ENCODE measurements at places on chromosomes 1 and 21.

DNA sequence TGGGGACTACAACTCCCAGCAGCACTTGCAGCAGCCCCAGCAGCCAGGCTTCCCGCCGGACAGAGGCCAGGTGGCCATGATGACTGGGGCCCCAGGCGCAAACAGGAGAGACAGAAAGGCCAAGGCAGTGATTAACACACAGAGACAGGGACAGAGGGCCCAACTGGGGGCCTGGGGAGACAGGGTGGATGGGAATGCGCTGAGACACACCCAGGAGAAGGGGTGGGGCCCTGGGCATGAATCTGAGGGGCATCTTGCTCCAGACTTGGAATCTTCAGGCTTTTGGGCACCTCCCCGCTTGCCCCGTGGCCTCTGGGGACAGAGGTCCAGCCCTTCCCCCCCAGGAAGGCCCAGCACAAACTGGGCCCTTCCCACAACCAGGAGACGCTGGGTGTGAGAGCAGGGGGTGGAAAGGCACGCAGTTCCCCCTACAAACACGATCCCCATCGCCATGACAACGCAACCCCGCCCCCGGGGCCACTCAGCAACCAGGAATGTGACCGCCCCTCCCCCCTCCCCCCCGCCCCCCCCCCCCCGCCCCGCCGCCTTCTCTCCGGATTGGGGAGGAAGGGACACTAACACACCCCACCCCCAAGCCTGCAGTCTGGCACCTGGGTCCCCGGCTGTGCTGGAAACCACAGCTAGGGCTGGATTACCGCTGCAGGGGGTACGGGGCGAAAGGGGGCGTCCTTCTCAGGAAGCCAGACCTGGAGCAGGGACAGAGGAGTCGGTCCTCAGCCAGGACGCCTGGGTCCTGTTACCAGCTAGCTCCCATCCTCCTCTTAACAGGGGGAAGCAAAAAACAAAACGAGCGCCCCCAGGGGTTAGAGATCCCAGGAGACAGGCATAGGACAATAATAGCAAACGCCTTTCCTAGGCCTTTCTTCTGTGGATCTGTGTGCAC is 4.5 kb downstream of the HDGF start:
- peak; percentile 54 for DNase-seq

DNA sequence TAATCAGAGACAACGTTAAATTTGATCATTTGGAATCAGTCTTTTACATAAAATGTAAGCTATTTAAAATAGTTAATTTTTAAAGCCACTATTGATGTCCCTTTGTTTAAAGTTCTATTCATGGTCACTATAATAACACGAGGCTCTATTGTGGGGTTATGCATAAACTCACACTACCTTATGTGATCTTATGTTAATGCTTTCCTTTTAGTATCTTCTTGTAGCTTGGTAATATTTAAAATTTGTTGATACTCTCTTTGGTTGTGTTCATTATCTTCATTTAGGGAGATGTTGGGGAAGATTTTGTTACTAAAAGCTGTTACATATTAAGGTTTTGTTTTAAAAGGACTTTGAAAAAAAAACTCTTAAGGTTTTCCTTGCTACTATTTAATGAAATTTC is 1.2 kb downstream of the B3GALT2 start:
- no peak for DNase-seq

DNA sequence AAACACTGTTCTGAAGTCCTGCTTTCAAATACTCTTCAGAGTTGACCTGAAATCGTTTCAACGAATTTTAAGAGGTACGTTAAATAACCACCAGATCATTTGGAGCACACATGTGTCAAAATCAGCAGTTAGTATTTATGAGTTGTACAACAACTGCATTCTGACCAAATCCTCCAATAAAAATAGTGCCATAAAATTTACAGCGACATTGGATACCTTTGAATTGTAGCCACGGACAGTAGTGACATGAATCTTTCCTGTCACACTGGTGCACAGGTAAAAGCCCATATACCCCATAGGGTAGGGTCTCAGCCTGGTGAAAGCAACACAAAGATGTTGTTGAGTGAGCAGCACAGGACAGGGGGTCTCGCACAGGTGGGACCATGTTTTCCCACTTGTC is 121.5 kb downstream of the CLIC6 start:
- DNase-seq: no peak

GRCh38 chr1:248631354-248632008 is 3.4 kb downstream of the OR2T11 start:
- DNase-seq: no peak

DNA sequence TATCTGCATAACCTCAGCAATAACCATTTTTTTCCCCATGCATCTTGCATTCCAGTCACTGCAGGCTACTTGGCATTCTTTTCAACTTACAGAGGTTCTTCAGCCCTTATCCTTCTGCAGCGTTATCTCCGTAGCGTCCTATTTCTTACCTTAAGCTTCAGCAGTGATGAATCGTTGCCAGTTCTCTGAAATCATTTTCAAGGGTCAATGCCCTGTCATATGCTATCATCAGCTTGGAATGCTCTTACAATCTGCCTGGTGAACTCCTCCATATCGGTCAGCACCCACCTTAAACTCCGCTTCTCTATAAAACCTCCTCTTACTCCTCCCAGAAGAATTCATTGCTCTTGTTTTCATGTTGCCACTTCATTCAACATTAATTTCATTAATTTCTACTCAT is 105.1 kb upstream of the DPH5 start:
- DNase-seq: no peak

GRCh38 chr1:75097654-75098053 is 36.5 kb upstream of the LHX8 start:
- no peak for DNase-seq

GRCh38 chr1:25631750-25632485 is 15.3 kb downstream of the MAN1C1 start:
- no peak for DNase-seq

- no peak for DNase-seq
These were observed 18.0 kb downstream of the KIF26B start for GRCh38 chr1:245172829-245173228.

- no peak for DNase-seq
These were observed 53.1 kb downstream of the NMNAT2 start for GRCh38 chr1:183365093-183365492.

DNA sequence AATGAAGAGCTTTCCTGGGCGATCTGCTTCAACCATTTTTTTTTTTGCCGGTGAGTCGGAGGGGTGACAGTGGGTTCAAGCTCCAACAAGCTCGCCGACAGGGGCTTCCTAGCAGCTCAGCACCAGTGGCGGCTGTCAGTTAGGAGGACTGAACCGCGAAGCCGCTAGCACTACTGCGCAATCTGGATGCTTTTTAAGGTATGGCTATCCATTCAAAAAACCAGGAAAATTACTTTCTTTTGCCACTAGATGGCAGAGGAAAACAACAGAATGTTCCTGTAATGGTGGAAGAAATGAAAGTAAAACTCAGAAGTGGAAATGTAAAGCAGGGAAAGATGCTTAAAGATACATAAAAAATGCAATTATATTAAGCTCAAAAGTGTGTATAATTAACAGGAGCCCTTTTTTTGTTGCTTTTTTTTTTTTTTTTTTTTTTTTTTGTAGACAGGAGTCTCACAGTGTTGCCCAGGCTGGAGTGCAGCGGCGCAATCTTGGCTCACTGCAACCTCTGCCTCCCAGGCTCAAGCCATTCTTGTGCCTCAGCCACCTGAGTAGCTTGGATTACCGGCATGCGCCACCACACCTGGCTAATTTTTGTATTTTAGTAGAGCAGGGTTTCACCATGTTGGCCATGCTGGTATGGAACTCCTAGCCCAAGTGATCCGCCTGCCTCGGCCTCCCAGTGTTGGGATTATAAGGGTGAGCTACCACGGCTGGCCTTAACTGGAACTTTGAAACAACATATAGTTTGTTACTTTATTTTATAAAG is 8.5 kb downstream of the KYAT3 start:
- peak; percentile 66 for DNase-seq

- no peak for DNase-seq
These were observed 40.5 kb downstream of the MRPS6 start for GRCh38 chr21:34113842-34114241.

DNA sequence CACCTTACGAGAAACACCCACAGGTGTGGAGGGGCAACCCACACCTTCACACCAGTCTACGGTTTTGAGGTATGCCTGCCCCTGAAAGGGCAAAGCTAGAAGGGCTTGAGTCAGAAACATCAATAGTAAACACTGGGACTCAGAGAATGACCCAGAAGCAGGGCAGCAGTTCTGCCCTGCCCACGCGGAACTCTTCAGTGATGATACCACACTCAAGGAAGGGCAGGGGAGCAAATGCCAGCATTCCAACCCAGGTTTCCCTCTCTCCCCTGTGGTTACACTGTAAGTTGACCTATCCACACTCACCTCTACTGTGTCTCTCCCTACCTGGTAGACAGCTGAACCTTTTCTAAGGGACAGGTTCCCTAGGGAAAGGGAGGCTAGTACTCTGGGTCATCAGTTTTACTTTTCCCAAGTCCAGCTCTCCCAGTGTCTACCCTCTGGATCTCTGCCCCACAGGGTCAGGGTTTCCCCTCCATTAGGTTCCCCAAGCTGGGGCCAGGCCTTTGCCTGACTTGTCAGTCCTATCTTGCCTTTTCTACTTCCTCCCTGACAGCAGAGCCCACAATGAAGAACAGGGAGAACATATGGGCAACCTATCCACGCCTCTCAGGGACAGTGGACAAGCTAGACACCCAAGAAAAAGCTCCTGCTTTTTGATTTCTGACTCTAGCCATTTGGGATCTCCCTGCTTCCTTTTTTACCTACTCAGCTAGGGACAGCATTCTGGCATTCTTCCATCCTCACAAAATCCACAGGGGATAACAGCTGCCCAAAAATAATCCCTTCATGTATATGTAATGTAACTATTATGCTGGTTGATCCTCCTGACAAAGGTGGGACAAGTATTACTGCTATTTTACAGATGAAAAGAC is 3.0 kb downstream of the F11R start:
- DNase-seq: no peak

GRCh38 chr1:208438112-208438699 is 194.0 kb upstream of the PLXNA2 start:
- no peak for DNase-seq

DNA sequence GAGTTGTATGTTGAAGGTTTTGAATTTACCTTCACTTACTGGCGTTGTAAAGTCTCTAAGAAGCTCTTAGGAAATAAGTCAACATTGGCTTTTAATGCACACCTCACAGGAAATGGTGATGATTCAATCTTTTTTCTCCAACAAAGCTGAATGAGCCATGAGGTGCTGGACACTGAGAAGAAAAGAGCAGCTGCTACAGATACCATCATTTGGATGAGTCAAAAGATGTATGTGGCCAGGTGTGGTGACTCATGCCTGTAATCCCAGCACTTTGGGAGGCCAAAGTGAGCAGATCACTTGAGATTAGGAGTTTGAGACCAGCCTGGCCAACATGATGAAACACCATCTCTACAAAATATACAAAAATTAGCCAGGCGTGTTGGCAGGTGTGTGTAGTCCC is 3.3 kb upstream of the IL23R start:
- no peak for DNase-seq

DNA sequence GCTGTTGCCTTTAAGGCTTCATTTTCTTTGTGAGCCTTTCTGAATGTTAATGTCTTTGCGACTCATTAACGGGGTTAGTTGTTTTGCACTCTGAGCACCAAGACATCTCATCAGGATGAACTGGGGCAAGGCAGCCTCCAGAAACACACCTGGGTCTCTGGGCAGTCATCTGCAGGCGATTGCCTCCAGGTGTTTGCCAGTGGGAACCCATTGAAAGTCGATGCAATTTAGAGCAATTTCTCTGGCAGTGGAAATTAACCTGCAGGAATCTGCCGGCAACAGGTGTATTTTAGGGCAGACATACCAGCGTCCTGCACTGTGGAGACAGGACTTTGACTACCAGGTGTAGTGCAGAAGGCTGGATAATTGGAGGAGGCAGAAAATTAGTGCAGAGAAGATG is 661.0 kb upstream of the PTBP2 start:
- DNase-seq: no peak

GRCh38 chr1:12600335-12600734 is 17.7 kb downstream of the DHRS3 start:
- no peak for DNase-seq

DNA sequence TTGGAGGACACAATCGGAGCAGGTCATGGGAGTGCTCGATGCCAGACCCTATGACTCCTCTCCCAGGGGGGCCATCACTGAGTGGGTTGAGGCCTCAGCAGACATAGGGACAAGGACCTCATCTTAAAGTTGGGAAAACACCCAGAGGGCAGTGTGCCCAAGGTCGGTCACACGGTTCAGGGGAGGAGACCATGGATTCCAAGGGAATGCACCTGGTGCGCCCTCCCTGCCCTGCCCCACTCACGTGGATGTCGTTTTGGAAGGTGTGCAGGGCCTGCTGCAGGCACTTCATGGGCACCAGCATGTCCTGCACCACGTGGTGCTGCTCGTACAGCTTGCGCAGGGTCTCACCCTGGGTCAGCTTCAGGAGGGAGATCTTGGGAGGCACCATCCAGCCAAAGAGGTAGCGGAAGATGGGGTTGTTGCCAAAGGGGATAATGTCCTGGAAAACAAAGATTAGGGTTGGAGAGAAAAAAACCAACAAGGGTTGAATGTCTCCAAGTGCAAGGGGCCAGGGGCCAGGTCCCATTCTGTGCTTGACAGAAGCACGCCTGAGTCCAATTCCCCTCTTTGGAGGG is 33.1 kb downstream of the DHCR24 start:
- no peak for DNase-seq

DNA sequence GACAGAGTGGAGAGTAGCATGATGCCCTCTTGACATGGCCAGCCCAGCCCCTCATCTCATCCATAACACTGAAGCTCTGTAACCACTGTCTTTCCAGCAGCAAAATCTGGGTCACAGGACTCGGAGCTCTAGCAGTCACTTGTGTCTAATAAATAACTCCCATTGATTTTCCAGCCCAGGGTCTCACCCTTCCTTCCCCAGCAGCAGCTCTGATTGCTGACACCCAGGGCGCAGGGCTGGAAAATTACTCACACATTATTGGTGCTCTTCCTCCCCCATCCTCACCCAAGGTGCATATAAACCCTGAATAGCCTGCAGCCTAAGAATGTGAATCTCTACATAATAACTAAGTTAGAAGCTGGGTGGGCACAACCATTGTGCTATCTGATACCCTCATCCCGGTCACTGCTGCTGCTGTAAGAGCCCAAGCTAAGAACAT is 21.1 kb upstream of the OR10J5 start:
- no peak for DNase-seq

- DNase-seq: no peak
These were observed 11.3 kb downstream of the RWDD2B start for GRCh38 chr21:29007810-29008209.

- DNase-seq: no peak
These were observed 335.7 kb upstream of the NCAM2 start for GRCh38 chr21:20662514-20662913.

DNA sequence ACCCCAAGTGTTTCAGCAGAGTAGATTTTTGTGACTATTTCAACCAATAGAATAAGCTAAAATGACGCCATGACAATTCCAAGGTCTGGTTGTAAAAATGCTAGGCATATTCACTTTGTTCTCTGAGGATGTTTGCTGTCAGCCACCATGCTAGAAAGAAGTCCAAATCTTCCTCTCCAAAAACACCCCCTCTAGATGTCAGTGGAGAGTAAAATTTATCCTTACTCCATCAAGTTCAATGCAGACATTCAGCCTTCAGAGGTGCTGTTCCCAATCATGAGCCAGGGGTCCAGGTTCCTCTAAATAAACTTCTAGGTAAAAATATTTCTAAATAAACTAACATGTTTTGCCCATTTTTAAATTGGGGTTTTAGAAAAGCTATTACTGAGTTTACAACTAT is 395.4 kb upstream of the ADAMTS5 start:
- DNase-seq: no peak

GRCh38 chr21:14685568-14685967 is 139.5 kb upstream of the SAMSN1 start:
- DNase-seq: peak; percentile 15

- no peak for DNase-seq
These were observed 124.4 kb upstream of the IRF2BP2 start for GRCh38 chr1:234734412-234734835.

Data from germinal center (tissue), 1 donor.